Activated CD8-positive, alpha-beta memory T cell treated with anti-CD3 and anti-CD28 coated beads for 1 hour (primary cell): ENCODE measurements at places on chromosomes 3 and 15.

- no peak for DNase-seq
Measured at GRCh38 chr15:39202641-39203040, 378.2 kb upstream of the THBS1 start.

- DNase-seq, result no peak
Measured at GRCh38 chr15:34621675-34622074, 38.2 kb upstream of the GOLGA8B start.

DNA sequence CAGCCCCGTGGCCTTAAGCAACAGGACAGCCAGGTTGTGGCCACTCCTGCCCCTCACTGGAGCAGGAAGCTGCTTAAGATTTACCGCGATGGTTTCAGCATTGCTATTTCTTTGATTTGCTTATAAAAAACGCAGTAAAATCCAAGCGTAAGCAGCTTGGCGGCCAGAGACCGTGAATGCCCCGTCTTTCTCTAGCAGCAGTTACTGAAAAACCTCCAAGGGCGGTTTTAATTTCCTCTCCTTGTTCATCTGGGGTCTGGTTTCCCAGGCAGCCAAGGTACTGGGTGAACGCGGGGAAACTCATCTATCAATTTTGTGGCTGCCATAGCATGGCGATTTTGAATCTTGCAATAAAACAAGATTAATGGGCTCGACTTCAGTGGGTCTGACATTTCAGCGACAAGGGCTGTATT lies 130.3 kb downstream of the MINAR1 start:
- no peak for DNase-seq

- no peak for DNase-seq
Measured at GRCh38 chr3:63029921-63030320, 154.7 kb upstream of the CADPS start.

DNA sequence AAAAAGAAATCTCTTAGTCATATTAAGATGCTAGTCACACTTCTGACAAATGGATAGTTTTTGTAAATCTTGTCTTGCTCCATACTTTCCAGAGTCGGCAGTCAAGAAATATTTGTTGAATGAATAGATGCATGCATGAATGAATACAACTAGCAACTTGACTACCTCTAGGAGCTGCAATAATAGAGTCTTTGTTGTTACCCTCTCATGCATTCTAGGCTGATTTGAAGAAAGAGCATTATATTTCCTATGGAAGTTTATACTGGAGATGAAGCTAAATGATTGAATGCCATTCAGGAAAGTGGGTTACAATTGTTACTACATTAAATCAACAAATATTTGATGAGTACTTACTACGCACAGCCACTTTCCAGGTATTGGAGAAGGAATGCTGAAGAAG lies 18.1 kb upstream of the TRAT1 start:
- DNase-seq, result no peak

- no peak for DNase-seq
Measured at GRCh38 chr3:170679190-170679589, 93.3 kb upstream of the SLC7A14 start.

GRCh38 chr3:181718987-181719911 lies 7.5 kb downstream of the SOX2 start:
- no peak for DNase-seq

- DNase-seq, result no peak
Measured at GRCh38 chr3:25747033-25747432, 36.2 kb downstream of the NGLY1 start.

DNA sequence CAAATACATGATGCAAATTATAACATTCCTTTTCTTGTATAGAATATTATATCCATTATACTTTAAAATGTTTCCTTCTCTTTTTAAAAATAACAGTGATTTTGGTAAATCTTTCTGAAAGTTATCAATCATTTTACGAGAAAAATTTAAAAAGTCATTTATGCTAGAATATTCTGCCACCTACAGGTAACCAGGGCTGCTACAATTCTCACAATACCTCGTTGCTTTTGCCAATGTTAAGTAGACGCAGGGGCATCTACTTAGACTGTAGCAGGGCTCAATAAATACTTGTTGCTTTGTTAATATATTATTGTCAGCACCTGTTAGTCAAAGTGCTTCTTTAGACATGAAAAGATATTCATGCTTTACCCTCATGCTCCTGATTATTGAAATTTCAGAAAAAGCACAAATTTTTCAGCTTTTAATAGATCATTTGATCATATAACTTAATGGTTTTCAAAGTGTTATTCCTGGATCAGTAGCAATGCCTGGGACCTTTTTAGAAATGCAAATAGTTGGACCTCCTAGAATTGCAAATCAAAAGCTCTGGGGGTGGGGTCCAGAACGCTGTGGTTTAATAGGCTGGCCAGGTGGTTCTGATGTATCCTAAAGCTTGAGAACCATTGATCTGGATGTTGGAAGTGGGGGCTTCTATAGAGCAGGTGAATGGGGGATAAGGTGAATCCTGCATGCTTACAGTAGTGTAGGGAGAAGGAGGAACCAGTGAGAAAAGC lies 223.6 kb upstream of the PDZRN3 start:
- no peak for DNase-seq

DNA sequence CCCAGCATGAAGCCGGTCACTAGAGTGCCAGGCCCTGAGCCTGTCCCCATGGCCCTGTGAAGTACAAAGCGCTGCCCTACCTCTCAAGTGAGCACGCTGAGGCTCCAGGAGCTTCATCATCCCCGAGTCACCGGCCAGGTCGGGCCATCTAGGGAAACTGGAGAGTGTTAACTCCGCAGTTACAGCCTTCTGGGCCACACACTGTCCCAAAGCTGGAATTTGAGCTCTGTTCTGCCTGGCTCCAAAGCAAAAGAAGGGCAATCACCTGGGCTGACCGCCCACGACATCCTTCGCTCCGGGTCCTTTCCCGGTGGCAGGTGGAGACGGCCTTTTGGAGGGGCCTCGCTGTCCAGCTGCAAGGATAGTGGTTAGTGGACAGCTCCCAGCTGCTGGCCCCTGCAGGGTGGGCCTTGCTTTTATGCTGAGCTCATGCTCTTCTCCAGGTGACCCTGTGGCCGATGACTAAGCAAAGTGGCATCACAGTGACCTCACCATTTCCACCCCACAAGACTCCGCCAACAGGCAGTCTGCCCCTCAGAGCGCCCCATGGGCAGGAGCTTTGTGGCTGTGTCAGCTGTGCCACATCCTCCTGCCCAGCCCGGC lies 3.5 kb upstream of the MUC4 start:
- no peak for DNase-seq

DNA sequence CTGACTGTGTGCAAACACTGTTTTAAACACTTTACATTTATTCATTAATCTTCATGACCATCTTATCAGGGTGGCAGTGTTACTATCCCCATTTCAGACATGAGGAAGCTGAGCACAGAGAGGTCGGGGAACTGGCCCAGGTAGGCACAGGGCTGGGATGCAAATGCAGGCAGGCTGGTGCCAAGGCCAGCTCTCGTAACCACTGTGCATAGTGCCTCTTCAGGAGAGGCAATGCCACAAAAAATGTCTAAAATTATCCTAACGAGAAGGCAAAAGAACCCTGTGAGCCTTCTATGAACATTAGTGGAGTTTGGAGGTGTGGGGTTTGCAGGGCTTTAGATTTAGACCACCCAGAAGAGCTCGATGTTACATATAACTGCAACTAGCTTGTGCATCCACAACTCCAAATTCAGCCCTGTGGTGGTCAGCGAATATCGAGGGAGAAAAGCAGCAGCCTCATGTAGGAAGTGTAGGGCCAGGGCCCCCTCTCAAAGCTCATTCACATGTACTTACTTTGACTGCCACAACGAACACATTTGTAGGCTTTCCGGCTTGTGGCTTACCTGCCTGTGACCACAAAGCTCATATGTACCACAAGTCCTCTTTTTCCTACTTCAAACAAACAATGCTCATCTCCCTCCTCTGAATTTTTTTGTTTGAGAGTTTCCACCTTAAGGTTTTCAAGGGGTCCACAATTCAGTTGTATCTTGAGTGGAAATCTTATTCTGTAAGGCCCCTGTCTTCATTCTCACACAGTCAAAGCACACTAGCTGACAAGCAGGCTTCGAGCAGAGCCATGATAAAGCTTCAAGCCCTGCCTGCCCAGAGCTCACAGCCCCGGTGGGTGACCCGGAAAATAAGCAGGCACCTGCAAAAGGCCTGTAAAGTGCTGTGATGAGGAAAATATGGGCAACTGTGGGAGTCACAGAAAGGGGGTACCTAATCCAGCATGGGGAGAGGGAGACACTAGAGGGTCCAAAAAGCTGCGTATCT lies 722.9 kb upstream of the CFAP20DC start:
- peak; percentile 13 for DNase-seq

GRCh38 chr3:117036259-117036799 lies 326.8 kb downstream of the TUSC7 start:
- DNase-seq, result no peak

DNA sequence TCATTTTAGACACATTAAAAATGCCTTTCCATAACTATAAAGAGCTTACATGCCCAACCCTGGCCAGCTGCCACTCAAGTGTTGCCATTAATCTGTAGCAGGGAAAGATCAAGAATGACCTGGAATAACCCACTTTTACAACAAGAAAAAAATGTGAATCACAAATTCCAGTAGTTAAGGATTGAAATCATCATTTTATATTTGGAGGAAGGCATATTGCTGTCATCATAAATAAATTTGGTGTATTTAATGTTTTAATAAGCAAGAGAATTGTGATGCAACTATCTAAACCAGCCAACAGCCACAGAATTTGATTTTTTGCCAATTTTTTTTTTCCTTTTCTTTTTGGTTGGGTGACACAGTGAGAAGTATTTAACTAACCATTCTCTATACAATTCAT lies 240.0 kb upstream of the SEMA6D start:
- no peak for DNase-seq

- DNase-seq, result no peak
Measured at GRCh38 chr3:64759811-64760210, 72.0 kb upstream of the ADAMTS9 start.

DNA sequence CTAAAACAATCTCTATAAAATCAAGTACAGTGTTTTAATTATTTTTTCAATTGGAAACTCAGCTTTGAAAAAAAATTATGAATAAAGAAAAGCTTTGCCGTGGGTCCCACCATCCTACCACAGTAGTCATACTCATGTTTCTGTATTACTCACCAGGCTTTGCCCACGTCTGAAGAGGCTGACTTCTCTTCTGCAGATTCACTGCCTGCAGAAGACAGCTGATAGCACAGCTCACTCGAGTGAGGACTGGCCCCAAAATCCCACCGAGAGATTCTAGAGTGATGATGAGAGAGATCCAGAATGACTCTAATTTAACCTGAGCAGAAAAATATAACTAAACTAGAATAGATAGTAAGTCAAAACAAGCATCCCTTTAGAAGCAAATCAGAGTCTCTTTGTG lies 11.9 kb downstream of the C2CD4B start:
- DNase-seq, result no peak

DNA sequence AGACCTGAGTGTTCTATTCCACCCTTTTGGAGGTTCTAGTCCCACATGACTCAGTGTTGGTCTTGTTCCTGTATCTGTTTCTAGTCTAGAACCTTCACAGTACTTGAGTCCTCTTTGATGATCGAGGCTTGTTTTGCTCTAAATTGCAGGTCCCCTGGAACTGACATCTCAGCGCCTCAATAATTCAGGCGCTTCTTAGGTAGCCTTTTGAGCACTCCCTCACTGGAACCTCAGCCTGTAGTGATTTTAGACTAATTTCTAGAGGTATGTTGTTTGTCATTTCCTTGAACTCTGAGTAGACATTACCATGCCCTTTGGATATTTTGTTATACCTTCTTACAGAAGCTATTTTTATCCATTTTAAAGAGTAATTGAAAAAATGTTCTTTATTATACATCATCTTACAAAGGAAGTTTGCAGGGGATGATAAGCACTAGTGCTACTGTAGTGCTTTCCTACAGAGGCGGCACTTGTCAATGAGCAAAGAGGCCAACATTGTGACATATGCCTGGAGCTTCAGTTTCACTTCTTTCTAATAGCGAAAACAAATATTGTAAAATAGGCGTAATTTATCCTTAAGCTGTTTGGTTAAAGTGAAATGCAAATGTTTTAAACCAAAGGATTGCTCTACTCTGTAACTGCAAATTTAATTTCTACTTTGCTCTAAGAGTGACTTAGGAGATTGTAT lies 75.7 kb downstream of the EFL1 start:
- DNase-seq, result no peak

GRCh38 chr15:101560722-101561583 lies 71.4 kb upstream of the PCSK6 start:
- DNase-seq, result no peak

GRCh38 chr3:127654374-127654773 lies 18.4 kb upstream of the ABTB1 start:
- no peak for DNase-seq

DNA sequence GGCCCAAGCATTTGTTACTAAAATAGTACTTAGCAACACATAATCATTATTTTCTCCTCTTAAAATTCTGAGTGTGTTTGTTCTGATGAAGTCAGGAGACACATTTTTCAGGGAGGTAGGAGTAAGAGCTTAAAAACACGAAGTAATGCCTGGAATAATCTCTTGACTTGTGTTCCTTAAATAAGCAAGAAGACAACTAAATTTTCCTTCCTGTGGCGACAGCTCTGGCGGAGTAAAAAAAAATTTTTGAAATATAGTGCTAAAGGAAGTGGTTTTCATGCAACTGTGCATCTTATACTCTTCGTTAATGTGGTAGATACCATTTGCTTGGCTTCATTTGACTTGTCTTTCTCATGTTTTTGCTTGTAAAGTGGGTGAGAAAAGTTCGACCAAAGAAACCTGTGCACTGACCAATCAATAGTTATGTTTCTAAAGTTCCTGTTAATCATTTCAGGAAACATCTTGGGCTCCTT lies 11.1 kb upstream of the MBNL1 start:
- no peak for DNase-seq

DNA sequence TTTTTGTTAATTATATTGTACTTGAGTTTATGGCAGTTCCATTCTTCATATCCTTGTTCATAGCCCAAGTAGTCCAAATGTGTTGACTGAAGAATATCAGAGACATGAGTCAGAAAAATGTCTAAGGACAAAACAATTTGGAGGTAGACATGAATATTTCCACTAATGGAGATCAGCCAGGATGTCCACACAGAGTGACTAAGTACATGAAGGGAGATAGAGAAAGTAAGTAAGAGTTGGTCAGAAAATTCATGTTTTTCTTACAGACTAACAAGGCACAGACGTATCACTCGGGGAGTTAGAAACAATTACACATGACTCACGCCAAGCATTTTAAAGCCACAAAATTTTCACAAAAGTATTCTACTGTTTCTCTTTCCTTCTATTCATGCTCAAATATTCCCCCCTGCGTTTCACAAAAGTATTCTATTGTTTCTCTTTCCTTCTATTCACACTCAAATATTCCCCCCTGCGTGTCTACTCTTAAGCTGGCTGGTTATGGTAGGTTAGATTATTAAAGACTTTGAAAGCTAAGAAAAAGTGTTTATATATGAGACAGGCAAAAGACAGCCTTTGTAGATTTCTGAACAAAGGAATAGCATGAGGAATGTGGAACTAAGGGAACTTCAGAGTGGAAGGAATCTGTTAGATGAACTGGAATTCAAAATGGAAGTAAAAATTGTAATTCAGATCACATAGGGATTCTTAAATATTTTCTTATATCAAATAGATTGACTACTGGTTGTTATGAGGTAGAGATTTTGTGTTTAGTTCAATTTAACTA lies 648.7 kb upstream of the CCDC54 start:
- DNase-seq, result no peak

- DNase-seq, result no peak
Measured at GRCh38 chr3:61724183-61724582, 162.8 kb downstream of the PTPRG start.

GRCh38 chr3:127803619-127804018 lies 18.7 kb downstream of the MGLL start:
- DNase-seq, result no peak
